ENCODE measurements at places on chromosomes 12 and 14. TPM values are rescaled to one million over a fixed set of nuclear protein-coding genes. Genes with fewer than 3 reads are reported as not detected.

The RHOJ gene
- total RNA-seq = 4.4 TPM

DNA sequence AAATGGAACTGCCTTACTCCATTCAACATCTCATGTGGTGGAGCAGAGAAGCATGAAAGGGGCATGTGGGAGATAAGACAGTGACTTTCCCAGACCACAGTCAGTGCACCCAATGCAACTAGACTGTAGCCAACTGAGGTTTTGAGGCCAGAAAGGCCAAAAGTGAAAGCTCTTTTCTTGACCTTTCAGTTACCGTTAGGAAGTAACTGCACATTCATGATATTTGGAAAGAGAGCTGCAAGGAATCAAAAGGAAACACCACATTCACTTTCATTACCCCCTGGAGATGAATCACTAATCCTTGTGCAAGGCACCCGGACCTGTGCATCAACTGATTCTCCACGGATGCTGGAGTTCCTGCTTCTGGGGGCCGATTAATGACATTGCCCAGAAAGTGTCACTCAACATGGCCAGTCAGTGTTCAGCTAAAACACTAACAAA, 72.9 kb upstream of the ELK3 start:
- DNase-seq = no peak
- no peaks in the 10 kb centered on the region for H3K36me3 ChIP-seq
- H3K27me3 ChIP-seq = no peaks in the 10 kb centered on the region
- no peak overlapping the region for H3K4me3 ChIP-seq

GRCh38 chr12:95836185-95836609, 22.6 kb upstream of the SNRPF start:
- H3K27me3 ChIP-seq = no peaks in the 10 kb centered on the region
- DNase-seq = no peak
- no peaks in the 10 kb centered on the region for H3K36me3 ChIP-seq
- H3K4me1 ChIP-seq = peaks cover 18% of the 10 kb centered on the region
- H3K4me3 ChIP-seq = no peak overlapping the region

DNA sequence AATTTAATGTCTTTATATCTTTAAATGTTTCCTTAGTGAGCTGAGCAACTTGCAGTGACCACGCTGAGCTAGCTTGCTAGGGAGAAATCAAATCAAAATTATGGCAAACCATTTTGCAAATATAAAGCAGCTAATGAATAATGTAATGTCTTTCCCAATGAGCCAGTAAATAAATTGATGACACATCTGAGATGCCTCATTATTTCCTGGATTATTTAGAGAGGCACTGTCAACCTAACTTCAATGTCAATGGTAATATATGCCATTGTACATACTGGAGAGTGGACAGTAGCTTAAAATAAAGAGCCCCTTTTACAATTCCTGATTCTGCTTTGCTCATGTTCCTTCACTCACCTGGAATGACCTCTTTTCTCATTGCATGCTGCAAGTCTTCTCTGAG, 182.6 kb downstream of the PHLDA1 start:
- no peak overlapping the region for H3K4me3 ChIP-seq
- H3K27me3 ChIP-seq = no peaks in the 10 kb centered on the region
- H3K27ac ChIP-seq = no peak overlapping the region

GRCh38 chr12:75239987-75240386, 30.3 kb upstream of the KCNC2 start:
- no peak for DNase-seq
- no peak overlapping the region for H3K27ac ChIP-seq
- H3K36me3 ChIP-seq = no peaks in the 10 kb centered on the region
- no peaks in the 10 kb centered on the region for H3K27me3 ChIP-seq

DNA sequence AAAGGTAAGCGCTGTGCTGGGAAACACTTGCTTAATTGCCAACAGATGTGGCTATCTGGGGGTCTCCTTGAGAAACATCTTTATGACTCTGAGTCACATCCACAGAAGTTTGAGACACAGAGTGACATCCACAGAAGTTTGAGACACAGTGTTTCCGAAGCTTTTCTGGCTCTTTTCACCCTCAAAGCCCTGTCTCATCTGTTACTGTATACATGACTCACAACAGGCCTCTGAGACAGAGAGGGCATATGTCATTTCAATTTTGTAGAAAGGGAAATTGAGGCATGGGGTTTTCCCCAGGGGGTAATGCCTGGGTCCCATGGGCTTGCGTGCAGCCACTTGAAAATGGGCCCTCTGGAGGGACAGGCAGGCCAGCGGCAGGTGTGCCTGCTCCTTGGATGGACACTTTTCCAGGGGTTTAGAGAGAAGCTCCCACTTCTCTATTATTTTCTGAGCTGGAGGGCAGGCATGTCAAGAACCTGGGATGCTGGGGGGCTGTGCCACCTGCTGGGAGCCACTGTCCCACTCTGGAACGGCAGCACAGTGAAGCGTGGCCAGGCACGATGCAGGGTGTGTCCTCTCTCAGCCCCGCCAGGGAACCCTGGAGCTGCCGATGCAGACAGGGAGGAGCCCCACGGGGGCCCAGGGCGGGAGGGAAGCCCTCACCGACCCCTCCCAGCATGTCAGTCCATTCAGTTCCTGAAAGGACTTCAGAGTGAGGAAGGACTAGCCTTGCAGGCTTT, 111.3 kb upstream of the FKBP4 start:
- H3K4me3 ChIP-seq = no peak overlapping the region
- no peaks in the 10 kb centered on the region for H3K4me1 ChIP-seq
- DNase-seq = no peak
- H3K36me3 ChIP-seq = peaks cover 6% of the 10 kb centered on the region
- no peaks in the 10 kb centered on the region for H3K27me3 ChIP-seq

All from suprapubic skin (tissue), 4 donors.